ENCODE measurements at places on chromosomes 1 and 21. TPM values are rescaled to one million over a fixed set of nuclear protein-coding genes. Genes with fewer than 3 reads are reported as not detected.

DNA sequence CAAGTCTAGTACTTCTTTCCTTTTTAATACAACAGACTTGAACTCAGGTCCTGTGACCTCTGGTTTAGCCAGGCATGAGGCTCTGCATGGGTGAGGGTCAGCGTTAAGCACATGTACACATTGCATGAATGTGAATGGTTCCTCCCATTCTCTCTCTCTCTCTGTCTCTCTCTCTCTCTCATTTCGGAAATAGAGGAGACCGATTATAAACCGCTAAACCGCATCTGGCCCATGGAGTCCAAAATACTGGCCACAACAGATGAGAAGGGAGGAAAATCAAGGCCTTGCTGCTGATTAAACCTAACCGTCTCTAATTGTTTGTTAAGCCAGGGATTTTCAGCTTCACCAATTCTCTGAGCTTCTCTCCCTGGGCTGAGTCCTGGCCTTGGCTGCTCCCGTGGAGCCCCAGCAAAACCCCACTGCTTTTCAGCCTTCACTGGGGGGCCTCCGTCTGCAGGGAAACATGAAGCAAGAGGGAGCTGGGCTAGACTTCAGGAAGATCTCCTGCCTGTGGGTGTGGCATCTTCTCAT is 6.6 kb downstream of the RSPO1 start:
- DNase-seq: no peak

GRCh38 chr1:167594822-167595221 is 35.2 kb upstream of the RCSD1 start:
- DNase-seq: no peak

DNA sequence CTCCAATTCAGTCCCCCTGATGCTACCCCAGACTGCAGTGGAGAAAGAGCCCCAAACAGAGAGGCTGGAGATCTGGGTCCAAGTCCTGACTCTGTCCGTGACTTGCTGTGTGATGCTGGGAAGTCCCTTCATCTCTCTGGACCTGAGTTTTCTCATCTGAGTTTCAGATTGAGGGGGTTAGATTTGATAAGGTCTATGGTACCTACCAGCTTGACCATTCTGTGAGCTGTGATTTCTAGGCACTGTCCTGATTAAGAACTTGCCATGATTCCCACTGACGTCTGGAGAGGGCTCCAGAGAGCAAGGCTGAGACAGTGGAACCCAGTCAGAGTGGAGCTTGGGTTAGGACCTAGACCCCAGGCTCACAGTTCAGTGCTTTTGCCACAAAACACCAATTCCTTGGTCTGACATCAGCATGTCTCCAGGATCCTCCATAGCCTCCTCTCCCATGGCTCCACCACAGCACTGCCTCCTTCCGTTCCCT is 43.8 kb upstream of the DMBX1 start:
- DNase-seq: no peak

GRCh38 chr1:239386453-239387303 is at the start of gene CHRM3:
Gene CHRM3 (plus strand): TSS chr1:239386568. CDS start chr1:239907452, 520,884 bp downstream.
- peak; percentile 82 for DNase-seq

- DNase-seq: no peak
Observed at GRCh38 chr21:17753736-17754135, 65.4 kb downstream of the C21orf91 start.

GRCh38 chr1:4590756-4591155 is 63.7 kb upstream of the AJAP1 start:
- no peak for DNase-seq

GRCh38 chr21:25420831-25421230 is 186.4 kb downstream of the MRPL39 start:
- DNase-seq: no peak

Gene RIPPLY3
- total RNA-seq: not detected

Gene TFF2
- 1.5 TPM for total RNA-seq

Gene CD1B
- not detected for total RNA-seq

Gene TARDBP
- total RNA-seq: 59.7 TPM

All from HT-29 (cell line).